Activated CD4-positive, alpha-beta memory T cell treated with anti-CD3 and anti-CD28 coated beads, Interleukin-2, amount 10 ng/mL, durations not matched to agents 7 days and 5 days (primary cell): ENCODE measurements at places on chromosomes 11 and 22. TPM values are rescaled to one million over a fixed set of nuclear protein-coding genes. Genes with fewer than 3 reads are reported as not detected.

F2 gene
- total RNA-seq = not detected

OR52I2 gene
- not detected for total RNA-seq

TOM1 gene
- 41.4 TPM for total RNA-seq

PAMR1 gene
- total RNA-seq = not detected

IGLL5 gene
- not detected for total RNA-seq

- DNase-seq = no peak
These were observed 118.8 kb downstream of the ABTB2 start for GRCh38 chr11:34238966-34239365.

DNA sequence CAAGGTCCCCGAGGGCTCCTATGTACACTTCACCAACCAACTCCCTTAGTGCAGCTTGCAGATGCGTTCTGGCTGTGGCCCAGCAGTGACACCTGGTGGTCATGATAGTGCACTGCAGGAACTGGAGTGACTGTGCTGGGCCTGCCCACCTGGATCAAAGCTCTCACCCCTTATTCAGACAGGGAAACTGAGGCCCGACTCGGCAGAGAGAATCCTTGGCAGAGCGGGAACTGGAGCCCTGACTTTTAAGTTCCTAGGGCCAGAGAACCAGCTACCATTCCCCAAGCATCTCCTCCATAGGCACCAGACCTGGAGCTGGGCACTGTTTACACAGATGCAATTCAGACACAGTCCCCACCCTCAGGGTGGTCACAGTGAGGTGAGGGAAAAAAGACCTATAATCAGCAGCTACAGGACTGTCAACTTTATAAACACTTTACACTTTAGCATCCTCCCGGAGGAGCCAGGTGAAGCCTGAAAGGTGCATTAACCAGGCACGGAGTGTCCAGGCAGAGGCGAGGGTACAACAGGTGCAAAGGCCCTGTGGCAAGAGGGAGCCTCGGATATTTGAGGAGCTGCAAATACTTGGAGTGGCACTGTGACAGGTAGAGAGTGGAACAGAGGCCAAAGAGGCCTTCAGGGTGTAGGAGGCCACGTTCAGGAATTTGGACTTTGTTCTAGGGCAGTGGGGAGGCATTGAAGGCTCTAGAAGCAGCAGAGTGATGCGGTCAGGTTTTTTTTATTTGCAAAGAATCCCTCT, 22.0 kb downstream of the RHBDD3 start:
- DNase-seq = peak; percentile 75

DNA sequence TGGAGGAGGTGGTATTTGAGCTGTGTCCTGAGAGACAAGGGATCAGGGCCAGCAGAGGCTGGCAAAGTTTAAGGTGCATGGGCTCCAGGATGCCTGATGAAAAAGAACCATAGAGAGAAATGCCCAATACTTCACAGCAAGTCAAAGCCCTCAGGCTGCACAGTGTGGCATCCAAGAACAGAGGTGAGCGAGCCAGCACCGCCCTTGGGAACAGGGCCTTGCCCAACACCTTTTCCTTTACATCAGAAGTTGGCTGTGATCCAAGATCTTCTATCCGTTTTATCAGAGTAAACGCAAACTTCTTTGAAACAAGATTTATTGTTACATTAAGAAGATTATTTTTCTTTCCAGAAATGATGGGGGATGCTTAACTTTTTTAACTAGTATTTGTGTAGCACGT, 1.4 kb downstream of the B3GNT6 start:
- DNase-seq = no peak

DNA sequence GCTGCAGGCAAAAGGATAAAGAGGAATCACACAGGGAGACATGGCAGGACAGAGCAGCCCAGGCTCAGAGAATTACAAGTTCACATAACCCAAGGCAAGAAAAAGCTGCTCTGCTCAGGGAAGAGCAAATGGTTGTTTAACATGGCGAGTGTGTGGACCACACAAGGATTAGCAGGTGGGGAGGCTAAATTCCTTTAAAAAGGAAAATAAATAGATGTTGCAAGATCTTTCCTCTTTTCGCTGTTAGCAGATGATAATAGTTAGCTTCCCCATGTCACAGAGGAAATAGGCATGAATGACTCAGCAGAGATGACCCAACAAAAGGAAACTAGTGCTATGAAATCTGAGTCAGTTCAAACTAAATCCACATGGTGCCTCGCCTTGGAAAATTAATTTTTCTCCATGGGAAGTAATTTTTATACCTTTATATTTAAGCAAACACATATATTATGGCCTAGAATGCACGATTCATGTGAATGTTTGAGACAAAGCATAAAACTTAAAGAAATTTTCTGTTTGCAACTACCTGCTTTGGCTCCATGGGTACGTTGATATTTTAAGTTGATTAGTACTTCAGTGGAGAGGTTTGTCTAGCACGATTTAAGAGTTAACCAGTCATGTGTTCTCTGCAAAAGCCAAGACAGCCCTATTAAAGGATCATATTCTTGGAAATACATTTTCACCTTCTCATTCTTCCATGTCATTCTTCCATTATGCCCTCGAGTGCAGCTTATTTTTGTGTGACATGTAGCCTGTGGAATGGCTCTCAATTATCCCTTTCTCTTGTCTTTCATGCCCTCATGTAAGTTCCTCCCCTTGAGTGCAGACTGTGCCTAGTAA, 38.5 kb upstream of the FJX1 start:
- no peak for DNase-seq

DNA sequence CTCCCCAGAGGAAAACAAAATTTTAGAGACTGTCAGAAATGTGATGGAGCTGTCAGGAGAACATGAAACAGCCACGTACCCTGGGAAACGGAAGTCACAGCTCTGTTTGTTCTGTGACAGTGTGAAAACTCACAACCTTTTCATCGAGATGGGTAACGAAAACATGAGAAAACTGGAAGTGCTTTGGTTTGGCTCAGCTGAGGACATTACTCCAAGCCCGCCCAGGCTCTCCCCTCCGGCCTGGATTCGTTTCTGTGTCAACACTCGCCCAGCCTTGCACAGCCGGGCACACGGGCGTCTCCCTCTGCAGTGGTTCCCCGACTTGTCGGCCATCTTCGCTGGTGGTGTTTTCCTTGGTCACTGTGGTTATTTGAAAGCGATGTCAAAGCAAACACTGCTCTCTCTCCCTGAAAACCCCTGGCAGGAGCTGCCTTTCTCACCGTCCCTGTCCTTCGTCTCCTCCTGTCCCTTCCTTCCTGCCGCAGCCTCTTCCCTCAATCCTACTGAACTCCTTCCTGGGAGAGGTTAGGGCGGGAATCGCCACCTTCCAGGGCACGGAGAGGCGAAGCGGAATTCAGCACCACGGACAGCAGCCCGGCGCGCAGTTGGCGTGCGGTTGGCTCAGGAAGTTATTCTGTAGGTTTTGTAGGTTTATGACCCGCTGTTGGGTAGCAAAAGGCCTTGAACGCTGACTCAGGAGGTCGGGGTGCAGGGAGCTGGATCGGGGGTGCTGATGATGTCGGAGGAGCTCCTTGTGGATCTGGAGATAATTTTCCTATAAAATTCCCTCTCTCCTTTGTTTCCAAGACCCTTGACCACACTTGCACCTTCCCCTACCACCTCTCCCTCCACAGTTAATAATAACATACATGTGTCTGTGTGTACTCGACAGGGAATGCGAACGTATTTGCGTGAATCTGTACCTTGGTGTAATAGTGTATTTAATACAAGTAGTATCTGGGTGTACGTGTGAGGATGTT, 13.1 kb upstream of the RPS19BP1 start:
- DNase-seq = peak; percentile 79

- no peak for DNase-seq
These were observed 17.3 kb upstream of the OSBPL5 start for GRCh38 chr11:3182462-3182852.

DNA sequence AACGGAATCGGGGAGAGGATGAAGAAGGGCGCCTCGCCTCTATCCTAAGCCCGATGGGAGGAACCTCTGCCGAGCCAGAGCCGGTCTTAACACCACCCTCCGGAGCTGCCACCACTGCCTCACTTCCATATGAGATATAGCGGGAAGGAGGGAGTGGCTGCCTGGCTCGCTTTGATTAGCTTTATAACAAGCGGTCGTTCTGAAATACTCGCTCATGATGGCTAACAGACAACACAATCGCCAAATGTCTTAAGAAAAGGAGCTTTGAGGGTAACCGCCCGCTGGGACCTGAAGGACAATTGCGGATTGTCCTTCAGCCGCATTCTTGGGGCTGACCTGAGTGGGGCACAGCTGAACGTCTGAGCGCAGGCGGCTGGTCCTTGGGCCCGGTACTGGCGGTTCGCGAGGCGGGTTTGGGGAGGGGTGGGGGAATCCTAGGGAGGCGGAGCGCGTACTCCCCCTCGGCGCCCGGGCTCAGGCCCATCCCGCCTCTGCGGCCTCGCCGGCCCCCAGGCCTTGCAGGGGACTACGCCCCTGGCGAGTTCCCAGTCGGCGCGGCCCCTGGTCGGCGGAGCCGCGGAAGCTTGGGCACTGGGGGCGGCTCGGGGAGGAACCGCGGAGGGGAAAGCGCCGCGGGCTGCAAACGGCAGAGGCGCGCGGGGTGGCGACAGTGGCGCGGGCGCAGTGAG, at the start of gene PLAAT5:
Gene PLAAT5 (minus strand): TSS at position 617 of the 689 bp plus-strand sequence. CDS start 133 bp downstream, at position 484.
- no peak for DNase-seq

DNA sequence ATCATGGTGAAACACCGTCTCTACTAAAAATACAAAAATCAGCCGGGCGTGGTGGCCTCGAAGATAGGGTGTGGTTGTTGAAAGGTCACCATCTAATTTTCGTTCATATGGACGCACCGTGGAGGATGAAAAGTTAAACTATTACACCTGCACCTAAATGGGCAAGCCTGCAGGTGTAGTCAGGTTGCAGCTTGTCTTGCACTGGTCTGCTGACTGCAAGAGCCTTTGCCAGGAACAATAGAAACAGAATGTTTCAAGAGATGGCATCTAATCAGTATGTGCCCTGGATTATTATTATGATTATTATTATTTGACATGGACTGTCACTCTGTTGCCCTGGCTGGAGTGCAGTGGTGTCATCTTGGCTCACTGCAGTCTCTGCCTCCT, 908 bp downstream of the NADSYN1 start:
- no peak for DNase-seq

DNA sequence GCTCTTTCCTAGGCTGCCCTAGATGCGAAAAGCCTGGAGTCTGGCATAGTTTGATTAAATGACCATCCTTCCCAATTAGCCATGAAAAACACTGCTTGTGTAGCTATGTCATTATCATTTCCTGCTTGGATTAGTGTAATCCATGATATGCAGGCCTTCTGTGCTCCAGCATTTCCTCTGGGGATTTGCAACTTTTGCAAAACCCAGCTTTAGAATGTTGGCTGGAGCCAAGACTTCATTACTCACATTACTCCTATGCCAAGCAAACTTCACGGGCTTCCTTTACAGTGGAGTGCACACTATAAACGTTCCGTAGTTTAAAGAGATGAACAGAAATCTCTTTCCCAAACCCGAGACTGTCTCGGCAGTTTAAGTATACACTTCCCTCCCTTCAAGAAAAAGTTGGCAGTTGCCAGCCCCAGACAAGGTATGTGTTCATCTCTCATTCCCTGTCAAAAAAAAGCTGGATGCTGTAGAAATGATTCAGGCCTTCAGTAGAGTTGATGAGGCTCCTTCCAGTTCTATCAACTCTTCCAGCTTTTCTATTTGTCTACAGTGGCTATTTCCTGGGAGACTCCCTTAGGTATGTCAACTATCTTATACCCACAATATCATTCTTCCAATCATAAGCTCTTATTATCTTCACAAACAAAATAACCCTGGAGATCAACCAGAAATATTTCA, 180.0 kb downstream of the MAML2 start:
- no peak for DNase-seq

- DNase-seq = no peak
These were observed 105.7 kb upstream of the LUZP2 start for GRCh38 chr11:24391167-24391566.

DNA sequence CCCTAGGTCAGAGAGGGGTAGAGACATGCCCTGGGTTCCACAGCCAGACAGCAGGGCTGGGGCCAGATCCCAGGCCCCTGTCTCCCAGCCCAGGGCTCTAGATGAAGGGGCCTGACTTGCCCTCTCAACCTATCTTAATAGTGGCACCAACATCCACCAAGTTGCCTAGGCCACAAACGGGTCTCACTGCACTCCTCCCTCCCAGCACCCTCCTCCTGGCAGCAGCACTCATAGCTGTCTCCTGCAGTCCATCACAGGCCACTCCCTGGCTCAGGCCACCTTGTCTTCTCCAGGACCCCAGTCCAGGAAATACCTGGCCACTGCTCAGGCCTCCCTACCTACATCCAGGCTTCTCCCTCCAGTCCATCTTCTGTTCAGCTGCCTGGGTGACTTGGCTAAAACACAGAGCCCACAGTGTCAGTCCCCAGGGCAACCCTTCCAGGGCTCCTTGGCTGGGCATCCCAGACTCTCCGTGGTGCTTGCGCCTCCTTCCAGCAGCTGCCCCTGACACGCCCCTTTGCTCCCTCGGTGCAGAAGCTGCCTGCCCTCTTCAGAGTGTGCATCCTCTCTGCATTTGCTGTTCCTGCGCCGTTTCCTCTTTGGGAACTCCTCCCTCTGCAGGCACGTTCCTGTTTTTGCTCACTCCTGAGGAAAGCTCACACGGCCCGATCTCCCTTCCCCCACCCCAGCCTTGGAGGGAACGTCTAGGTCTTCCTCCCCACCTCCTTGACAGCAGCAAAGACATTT, 40.5 kb downstream of the LRRC32 start:
- DNase-seq = no peak

- no peak for DNase-seq
These were observed 3.3 kb downstream of the RBM4 start for GRCh38 chr11:66641834-66642233.

DNA sequence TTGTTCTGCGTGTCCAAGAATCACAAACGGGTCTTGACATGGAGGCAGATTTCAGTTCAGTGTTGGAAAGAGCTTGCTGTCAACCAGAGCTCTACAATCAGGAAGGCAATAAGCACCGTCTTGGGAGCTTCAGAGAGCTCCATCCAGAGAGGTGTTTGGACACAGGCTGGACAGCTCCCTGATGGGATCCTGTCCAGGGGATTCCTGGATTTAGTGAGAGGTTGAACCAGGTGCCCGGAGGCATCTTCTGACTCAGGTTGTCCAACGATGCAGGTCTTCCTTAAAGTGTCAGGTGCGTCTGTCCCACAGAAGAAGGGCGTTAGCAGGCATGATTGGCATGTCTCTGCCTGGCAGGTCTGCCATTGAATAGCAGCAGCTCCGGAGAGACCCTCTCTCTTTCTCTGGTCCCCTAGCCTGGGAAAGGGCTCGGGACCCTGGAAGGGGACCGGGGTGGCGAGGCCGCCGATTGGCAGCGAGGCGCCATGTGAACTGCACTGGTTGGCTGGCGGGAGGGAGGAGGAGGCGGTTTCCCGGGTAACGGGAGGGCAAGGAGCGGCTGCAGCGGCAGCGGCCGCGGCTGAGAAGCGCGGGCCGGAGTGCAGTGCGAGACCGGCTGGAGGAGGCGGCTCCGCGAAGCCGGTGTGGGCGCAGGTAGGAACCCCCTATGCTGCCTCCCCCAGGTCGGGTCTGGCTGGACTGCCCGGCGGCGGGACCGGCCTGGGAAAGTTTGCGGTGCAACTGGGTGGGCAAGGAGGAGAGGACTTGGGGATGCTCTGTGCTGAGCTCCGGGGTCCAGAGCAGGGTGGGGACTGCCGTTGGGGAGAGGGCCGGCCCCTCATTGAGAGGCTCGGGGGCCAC, 104.1 kb upstream of the E2F8 start:
- no peak for DNase-seq

DNA sequence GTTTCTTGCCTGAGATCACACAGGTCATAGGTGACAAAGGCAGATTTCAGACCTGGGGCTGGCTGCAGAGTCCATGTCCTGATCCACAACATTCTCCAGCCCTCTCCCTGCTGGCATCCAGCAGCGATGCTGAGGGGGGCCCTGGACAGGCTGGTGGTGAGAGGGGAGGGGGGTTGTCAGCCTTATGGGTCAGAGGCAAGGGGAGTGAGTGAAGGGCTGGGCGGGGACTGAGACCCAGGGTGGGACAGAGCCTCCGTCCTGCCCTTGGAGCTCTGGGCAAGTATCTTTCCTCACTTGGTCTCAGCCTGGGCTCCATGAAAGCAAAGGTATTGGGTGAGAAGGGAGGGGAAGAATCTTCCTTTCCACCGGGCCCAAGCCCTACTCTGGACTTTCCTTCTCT, 66.7 kb upstream of the RASD2 start:
- no peak for DNase-seq
